ENCODE measurements at places on chromosomes 3 and 15.

GRCh38 chr15:32716216-32716914 lies 1.4 kb upstream of the GREM1 start:
- no peak for DNase-seq

GRCh38 chr3:42459151-42459550 lies 43.3 kb upstream of the VIPR1 start:
- DNase-seq, result no peak

DNA sequence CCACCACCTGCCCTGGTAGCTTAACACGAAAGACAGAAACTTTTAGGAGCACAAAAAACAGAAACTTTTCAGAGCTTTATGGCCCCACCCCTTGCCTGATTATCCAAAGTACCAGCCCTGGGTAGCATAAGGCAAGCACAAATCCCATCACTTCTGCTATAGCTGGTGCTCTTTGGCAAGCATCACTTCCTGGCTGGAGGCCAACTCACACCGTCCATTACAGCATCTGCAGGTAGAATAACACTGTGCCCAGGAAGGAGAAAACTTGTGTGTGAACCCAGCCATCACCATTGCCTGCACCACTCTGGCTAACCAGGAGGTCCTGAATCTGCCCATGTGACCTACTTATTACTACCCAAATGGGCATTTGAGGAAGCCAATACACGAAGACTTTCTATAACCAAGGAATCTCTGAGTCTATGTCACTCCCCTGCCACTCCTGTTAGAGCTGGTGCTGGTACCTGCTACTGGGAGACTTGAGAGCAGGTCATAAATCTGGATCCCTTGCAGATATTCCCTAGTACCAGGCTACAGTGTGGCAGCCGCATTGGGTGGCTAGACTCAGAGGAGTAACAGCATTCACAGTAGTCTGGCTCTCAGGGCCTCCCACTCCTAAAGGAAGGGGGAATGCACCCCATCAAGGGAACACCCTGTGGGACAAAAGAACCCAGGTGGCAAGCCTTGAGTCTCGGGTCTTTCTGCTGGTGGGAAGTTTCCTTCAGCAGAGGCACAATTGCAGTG lies 73.3 kb upstream of the AKAP13 start:
- no peak for DNase-seq

GRCh38 chr3:121574449-121574848 lies 6.7 kb downstream of the ARGFX start:
- DNase-seq, result no peak

GRCh38 chr3:58484045-58484721 lies 7.7 kb upstream of the KCTD6 start:
- DNase-seq, result no peak

DNA sequence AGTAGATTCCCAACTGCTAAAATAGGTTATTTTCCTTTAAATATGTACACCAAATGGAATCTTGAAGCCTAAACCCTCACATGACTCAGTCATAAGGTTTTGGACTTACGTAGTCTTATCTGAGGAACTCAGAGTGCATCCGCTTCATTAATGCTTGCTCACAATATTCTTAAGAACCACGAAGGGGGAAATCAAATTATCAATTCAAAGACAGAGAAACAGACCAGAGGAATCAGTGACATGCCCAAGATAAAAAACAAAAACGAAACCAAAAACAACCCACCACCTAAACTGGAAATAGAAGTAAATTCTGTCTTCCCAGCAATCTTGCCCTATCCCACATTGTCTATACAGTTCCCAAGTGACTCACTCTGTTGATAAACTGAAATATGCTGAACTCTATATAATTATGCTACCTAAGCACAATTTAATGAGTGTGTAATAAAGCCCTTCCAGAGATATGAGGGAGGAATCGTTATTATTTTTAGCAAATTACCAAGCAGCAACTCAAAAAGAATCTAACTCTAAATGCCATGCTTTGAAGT lies 135.4 kb upstream of the CBLB start:
- no peak for DNase-seq
